GM13976 (cell line): ENCODE measurements at places on chromosomes 7 and 10.

DNA sequence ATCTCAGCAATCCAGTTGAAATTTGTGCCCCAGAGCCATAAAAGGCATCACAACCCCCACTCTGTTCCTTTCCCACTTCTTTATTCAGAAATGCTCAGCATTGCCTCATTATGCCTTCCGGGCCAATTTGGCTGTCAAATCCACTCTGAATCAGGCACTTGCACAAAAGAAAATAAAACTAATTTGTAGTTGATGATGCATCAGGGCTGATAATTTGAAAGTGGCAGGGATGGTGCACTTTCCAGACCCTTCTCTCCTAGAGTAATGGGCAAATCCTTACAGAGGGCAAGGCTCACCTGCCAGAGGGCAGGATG, 147.9 kb upstream of the PDE1C start:
- DNase-seq, result no peak

DNA sequence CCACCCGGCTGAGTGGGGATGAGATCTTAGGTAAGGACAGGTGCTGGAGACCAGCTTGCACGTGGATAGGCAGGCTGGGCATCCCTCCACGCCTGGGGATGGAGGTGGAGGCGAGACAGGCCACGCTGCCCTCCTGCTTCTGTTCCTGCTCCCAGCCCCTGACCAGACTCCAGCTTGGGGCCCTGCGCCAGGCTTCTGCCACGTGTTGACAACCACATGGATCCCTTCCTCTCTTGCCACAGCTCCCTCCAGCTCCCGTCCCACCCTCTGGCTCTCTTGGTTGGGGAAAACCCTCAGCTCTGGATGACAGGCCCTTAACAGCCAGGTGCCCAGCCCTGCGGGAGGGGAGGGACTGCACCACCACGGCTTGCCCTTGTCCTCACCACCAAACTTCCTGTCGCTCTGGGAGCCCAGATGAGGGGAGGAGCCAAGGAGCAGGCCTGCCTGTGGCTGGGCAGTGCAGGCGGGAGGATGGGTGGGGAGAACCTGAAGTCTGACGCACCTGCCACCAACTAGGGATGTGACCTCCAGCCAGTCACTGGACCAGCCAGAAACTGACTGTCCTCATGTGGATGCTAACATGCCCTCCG, 36.0 kb downstream of the KCNH2 start:
- peak; percentile 34 for DNase-seq

DNA sequence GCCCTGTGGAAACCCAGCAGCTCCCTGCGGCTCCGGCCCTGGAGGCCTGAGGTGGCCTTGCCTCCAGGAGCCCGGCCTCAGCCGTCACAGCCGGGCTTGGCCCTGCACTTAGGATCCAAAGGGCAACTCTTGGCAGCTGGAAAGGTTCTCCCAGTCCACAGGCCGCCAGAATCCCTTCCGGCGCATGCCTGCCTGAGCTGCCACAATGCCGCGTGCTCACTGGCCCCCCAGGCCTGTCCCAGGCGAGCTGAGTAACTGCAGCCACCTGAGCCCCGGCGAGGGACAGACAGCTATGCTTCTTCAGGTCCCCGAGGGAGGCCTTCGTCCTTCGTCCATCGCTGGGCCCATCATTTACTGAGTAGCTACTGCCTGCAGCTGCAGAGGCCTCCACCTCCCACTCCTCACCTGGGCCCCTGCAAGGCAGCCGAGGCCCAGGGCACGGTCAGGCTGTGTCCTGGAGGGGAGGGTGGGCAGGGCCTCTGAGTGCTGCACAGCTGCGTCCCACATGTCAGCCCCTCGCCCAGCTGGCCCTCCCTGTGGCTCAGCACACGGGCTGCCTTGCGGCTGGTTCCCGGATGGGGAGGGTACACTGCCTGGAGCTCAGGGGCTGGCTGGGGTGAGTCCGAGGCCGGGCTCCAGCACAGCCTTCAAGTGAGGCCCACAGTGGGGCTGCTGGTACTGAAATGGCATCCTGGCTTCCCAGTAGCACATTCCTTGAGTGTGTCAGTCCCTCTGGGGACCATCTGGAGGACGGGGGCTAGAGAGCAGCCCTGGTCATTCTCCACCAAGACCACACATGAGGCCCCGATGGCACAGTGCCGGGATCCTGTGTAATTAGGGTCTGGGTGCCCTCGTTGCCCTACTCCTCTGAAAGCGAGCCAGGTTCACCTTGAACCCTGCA, 172.5 kb downstream of the ELFN1 start:
- no peak for DNase-seq

GRCh38 chr10:69965919-69966662, 86.6 kb upstream of the MACROH2A2 start:
- no peak for DNase-seq

DNA sequence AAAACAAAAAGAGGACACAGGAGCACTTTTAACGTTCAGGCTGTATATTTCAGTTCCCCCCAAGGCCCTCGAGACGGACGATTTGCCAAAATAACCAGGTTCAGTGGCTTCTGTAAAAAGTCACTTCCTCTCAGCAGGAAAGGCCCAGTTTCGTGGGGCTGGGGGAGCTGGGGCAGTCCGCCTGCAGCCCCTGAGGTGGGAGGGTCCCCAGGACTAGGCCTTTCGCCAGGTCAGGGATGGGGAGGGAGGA, 28.8 kb downstream of the WDR86 start:
- DNase-seq, result peak; percentile 75

GRCh38 chr7:74272305-74273038, 16.7 kb upstream of the CLIP2 start:
- DNase-seq, result peak; percentile 89

GRCh38 chr10:120019568-120019967, 127.0 kb downstream of the SEC23IP start:
- no peak for DNase-seq

- DNase-seq, result no peak
Observed at GRCh38 chr10:124589491-124590041, 127.9 kb downstream of the LHPP start.

DNA sequence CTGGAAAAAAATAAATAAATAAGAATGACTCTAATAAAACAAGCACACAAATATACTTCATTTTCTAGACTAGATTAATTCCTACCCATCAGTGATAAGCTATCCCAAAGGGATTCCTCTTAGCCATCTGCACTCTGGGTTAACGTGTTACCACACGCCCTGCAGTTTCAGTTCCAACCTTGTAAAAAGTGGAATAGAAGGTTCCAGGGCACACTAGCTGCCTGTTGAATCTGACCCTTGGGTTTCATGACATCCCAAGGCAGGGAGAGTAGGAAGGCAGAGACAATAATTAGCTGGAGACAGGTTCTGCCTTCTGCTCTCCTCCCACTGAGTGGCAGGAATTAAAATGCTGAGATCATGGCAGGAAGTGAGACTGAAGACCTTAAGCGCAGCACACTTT, 33.5 kb downstream of the SLC37A3 start:
- no peak for DNase-seq

DNA sequence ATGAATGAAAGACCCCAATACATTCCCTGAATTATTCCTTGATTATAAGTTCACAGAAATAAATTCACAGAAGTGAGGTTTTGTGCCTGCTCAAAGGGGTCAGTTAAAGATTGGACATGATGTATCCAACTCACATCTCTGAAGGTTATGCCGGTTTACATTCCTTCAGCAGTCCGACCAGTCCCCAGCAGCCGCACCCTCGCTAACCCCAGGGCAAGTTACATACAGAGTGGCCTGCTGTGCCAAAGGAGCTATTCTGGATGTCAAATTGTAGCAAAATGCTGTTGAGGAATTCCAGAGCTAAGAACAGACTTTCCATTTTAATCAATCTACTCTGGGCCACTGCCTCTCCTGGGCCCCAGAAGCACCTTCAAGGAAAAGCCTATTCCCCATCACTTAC, 20.3 kb downstream of the PSAP start:
- no peak for DNase-seq

- DNase-seq, result no peak
Observed at GRCh38 chr10:59148701-59149100, 27.7 kb upstream of the PHYHIPL start.

GRCh38 chr10:98435178-98435577, 11.6 kb downstream of the HPS1 start:
- peak; percentile 6 for DNase-seq

- no peak for DNase-seq
Observed at GRCh38 chr7:104958371-104958865, 55.6 kb upstream of the KMT2E start.

DNA sequence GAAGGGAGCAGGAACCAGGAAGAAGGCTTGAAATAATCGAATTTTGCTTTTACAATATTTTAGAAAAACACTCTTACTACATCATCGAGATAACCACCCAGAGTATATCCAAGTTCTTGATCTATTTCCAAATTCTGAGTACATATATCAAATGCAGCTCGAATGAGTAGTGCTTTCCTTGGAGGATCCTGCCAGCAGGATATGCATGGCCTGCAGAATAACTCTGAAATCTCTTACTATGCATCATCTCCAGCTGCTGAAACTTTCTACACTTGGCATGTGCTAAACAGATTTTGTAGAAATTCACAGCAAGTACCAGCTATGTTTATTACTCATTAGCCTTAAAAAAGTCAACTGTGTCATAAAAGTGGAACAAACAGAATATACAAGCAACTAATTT, 44.0 kb upstream of the ANK3 start:
- DNase-seq, result no peak

DNA sequence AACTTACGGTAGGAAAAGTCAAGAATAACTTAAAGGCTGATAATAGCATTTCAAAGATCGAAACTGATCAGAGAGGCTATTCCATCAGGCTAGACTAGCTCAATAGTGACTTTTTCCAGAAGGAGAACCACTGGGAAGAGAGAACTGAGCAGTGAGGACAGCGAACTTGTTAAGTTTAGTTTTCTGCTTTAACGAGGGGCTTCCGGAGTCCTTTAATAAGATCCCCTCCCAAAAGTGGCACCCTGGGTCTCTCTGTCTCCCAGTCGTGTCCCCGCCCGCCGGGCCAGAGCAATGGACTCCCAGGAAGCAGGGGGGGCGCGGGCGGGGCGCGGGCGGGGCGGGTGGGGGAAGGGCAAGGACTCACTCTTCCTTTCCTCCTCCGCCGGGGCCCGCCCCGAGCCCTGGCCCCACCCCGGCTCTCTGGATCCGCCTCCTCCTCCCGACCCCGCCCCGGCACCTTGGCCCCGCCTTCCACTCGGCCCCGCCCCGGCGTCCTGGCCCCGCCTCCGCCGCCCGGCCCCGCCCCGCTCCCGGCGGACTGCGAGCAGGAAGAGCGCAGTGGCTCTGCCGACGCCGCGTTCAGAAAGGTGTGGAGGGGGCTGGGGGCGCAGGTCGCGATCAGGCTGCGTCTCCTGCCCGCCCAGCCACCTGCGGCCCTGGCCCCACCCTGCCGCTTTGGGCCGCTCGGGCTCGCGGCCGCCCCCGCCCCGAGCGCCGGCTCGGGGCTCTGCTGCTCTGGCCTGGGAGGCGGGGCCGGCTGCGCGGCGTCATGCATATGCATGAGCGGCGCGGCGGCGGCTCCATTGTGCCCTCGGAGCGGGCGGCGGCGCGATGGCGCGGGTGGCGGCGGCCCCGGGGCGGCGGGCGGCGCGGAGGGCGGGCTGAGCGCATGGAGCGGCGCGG, at the start of gene ZMIZ2:
ZMIZ2 (plus strand) TSS at position 803 of the 903 bp plus-strand sequence. CDS start 7,403 bp downstream, outside the sequence.
- peak; percentile 98 for DNase-seq

DNA sequence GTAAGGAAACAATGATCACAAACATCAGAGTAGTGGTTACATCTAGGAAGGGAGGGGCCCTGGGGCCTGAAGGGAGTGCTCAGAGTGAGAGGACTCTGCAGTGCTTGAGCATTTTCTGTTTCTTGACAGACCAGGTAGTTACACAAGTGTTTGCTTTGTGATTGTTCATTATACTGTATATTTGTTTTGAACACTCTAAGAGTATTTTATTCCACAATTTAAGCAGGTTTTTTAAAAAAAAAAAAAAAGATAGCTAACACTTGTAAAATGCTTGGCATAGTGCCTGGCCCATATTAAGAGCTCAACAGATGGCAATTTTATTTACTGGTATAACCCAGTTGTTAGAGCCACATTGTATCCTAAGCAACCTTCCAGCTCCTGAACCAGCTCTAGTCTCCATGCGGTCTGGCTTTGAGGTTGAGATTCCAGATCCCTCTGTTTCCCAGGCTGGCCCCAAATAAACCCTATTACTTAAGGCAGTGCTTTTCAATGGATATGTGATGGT, 20.1 kb upstream of the ATXN7L1 start:
- DNase-seq, result no peak

DNA sequence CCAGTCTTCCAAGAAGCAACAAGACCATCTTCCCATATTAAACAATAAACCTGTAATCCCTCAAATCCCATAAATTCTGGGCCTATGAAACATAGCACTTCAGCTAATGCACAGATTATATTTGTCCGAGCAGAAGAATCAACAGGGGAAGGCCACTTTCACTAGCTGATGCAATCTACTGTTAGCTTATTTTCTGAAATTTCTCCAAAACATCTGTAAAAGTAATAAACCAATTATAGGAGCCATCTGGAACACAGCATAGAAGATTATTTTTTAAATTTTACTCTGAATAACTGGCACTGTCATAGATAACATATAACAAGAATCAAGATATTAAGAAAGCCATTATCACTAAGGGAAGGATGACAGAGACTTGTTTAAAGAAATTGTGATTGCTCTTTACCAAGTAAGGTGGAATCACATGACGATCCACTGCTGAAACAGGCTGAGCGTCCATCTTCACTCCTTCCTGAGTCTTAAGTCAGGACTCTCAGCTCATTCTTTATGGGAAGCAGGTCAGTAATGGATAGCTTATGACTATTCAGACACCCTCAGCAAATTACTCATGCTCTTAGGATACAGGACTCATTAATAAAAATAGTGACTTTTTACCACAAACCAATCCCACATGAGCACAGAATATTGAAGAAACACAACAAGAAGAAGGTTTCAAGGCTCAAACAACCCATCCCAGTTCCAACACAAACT, 719.5 kb downstream of the XPNPEP1 start:
- DNase-seq, result no peak

- no peak for DNase-seq
Observed at GRCh38 chr7:158508802-158509385, 78.7 kb downstream of the PTPRN2 start.

DNA sequence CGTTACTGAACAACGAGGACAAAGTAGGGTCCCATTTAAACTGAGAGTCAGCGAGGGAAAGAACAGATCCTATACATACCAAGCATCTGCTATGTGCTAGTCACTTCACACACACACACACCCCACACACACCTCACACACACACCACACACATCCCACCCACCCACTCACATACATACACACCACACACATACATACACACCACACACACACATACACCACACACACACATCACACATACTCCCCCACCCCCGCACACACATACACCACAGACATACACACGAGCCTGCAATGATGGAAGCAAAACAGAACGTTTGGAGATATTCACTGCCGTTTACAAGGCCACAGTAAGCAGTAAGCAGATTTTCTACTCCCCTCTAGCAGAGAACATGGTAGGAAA, 607 bp upstream of the GRB10 start:
- DNase-seq, result no peak

DNA sequence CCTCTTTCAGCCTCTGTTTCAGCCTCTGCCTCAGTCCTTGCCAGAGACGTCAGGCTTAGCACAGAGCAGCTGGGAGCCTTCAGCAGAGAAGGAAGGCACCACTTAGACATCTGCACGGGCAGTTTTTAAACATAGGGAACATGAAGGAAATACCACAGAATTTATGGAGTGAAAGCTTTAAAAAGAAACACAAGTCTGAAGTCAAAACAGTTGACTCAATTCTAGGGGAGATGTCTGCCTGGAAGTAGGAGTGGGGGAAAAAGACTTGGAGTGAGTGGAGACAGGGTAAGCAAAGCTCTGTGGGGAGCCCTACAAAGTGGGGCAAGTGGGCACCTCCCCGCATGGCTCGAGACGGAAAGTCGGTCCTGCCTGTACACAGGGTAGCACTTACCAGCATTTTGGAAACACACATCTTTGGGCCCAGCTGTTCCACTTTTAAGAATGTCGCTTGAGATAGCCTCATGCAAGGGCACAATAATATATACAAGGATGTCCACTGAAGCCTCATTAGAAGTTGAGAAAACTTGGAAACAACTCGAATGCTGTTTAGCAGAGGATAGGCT, 5.0 kb upstream of the TBXAS1 start:
- DNase-seq, result no peak
